ENCODE measurements at places on chromosomes 16 and 17.

DNA sequence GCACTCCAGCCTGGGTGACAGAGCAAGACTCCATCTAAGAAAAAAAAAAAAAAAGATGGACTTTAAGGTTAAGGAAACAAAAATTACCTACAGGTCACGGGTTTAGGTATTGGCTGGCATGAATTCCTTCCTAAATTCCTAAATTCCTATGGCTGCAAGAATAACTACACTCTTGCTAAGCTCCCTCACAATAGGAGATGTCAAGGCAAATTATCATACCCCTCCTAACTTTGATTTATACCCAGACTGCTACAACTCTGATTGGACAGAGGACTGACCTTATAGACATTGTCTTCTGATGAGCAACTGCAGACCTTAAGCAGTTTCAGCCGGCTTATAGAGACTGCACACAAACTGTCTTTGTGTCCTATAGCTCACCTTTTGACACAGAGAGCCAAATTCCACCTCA is 25.1 kb upstream of the TMC7 start:
- DNase-seq = no peak

GRCh38 chr17:76585033-76585648 is 519 bp downstream of the ST6GALNAC2 start:
- DNase-seq = no peak

DNA sequence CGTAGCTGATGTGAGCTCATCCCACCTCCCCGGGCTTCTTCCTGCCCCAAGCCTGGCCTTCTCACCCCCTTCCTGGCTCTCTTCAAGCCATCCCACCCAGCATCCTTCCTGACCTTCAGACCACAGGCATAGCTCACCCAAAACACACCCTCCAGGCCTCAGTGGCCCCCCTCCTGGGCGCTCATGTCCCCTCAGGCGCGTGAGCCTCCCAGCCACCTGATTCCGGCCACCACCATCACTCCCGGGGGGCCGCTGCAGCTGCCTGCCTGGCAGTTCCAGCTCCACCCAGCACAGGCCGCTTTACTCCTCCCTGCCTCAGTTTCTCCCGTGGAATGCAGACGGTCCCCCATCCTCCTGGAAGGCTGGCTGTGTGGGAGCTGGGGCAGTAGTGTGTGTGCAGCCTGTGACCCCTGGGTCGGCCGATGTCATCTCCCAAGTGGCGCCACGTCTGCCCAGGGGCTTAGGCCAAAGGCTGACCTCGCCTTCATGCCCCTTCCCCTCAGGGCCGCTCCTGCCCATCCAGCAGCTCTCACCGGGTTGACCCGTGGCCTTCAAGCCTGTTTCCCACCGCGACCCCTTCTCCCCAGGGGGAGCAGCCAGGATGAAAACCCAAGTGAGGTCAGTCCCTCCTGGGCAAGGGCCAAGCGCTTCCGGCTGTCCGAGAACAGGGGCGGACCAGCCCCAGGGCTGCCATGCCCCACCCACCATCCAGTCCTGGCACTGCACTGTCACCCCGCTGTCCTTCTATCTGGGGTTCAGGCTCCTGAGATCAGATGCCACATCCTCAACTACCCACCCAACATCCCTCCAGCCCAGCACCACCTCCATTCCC is 11.9 kb upstream of the CHMP6 start:
- no peak for DNase-seq

- peak; percentile 72 for DNase-seq
These were observed 373 bp downstream of the CMC2 start for GRCh38 chr16:81006211-81006812.

DNA sequence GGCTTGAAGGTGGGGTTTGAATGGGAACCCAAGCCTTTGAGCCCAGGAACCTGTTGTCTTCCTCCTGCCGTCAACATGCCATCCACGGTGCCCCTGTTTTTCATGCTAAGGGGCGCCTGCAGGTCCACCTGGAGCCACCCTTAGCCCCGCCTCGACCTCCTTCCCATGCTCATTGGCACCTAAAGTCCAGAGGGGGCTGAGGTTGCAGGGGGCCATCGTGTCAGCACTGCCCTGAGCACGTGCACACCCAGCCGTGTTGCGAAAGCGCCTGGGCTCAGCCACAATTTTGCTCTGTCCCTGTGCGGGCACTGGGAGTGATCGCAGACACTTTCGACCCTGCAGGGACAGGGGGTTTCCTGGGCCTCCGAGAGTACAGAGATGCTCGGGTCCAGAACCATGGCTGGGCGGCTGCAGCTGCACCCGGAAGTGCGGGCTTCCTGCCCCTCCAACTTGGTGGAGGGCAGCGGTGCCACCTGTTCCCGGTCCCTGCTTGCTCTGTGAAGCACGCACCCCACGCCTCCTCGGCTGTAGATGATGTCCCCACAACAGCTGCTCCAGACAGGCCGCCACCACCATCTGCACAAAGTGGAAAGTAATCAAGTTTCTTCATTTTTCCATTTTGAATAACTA is 454.7 kb downstream of the CDH8 start:
- DNase-seq = no peak

- no peak for DNase-seq
These were observed 6.1 kb upstream of the ABCC12 start for GRCh38 chr16:48161906-48162305.

- no peak for DNase-seq
These were observed 56.0 kb downstream of the CLUH start for GRCh38 chr17:2655546-2655945.

GRCh38 chr16:58422809-58423208 is 30.5 kb downstream of the GINS3 start:
- DNase-seq = no peak

DNA sequence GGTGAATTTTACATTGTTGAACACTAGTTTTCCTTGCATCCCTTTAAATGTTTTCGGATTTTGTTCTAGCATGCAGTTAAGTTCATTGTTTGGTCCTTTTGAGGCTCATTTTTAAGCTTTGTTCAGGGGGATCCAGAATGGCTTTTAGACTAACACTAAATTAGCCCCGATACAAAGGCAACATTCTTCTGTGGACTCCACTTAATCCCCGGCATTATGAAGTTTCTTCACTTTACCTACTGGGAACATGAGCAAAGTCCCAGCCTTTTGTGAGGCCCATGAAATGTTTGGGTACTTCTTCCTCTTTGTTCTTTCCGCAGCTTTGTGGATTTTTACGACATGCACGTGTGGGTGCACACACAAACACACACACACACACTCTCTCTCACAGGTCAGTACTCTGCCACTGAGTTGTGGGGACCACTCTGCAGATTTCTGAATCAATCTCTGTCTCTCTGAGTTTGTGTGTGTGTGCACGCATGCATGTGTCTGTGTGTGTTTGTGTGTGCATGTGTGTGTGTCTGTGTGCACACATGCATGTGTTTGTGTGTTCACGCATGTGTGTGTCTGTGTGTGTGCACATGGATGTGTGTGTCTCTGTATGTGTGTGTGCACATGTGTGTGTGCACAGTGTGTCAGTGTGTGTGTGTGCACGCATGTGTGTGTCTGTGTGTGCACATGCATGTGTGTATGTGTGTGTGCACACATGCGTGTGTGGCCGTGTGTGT is 240.4 kb upstream of the TNRC6C start:
- no peak for DNase-seq
